ENCODE measurements at places on chromosomes 2 and 18.

- no peak for DNase-seq
Measured at GRCh38 chr18:47953471-47953931, 23.0 kb upstream of the SMAD2 start.

GRCh38 chr2:145197944-145198343 is 678.0 kb upstream of the ZEB2 start:
- no peak for DNase-seq

GRCh38 chr2:234714711-234715110 is 217.8 kb upstream of the ARL4C start:
- no peak for DNase-seq

DNA sequence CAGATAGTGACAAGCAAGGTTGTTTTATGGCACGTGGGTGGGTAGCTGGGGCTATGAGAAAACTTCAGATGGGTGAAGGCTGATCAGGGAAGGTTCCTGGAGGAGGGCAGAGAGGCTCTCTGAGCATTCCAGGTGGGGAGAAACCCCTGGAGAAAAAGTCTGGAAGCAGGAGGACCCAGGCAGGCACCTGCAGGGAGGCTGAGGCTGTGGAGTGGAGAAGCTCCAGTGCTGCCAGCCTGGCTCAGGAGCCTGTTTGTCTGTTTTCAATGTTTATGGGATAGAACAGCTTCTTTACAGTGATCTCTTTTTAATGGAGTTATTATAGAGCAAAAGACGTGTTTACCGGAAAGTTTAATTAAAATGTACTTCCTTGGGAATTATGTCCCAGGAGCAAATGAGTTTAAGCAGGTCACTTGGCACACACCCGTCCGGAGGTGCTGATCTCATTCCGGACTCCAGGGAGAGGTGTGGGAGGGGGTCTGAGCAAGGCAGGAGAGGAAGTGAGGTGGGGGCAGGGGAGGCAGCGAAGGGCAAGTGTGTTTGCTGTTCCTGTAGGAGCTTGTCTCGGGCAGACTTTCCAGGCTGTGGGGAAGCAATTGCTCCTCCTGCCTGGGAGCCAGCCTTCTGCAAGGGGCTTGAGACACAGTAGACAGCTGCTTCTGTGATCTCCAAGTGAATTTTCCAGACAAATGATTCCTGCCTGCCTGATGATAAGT is 239.5 kb downstream of the MYCN start:
- DNase-seq, result no peak

- DNase-seq, result no peak
Measured at GRCh38 chr2:217749008-217749407, 253.8 kb downstream of the TNS1 start.

DNA sequence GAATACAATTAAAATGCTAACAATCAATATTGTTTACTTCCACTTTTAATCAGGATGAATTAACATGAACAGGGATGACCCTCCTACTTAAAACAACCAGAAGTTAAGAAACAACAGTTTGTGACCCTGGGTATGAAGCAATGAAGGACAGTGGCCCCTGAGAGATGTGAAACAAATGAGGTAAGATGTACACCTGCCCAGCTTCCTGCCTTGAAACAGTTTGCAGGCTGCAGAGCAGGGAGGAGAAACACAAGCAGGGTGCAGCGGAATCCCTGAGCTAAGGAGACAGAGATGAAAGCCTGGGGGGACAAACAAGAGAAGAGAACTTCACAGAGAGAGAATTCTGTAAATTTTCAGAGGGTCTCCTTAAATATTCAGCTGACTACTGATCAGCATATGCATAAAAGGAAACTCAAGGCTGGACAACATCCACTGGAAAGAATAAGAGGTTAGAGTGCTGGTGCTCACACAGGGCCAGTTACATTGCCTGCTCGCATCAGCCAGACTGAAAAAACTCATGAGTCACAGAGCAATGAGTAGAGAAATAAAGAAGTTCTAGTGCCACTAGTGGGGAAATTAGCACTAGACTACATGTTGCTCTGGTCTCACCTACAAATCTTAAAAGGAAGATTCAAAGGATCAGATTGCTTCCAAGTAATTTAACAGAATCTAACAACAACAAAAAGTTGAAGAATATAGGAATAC is 106.4 kb downstream of the PID1 start:
- DNase-seq, result no peak

DNA sequence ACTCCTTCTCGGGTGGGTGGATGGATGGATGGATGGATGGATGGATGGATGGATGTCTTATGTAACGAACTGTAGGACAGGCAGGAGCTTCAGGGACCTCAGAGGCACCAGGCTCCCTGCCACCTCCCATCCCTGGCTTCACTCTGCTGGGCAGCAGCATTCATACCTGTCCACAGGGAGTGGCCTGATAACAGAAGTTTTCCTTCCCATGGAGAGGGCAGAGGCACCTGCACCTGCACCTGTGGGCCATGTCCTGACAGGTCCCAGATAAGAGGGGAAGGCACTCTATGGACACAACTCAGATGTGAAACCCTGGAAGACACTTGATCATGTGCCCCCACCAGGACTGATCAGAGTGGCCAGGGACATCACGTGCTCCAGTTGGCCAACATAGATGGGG is 142.3 kb downstream of the GBX2 start:
- DNase-seq, result no peak

GRCh38 chr2:226978300-226978699 is 142.4 kb downstream of the RHBDD1 start:
- no peak for DNase-seq

DNA sequence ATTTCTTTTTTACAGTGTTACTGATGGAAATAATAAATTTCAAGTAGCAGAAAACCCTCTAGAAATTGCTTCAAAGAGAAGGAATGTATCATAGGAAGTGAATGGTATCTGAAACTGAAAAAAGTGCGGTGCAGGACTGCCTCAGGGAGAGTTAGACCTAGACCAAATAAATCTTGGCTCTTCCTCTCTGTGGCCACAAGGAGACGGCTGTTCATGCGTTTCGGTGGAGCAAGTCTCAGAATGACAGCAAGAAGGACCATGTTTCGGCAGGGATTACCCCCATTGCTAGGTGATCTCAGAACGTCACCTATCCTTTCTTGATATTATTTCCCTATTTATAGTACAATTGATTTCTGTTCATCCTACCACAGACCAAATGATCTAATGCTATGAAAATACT is 522.3 kb downstream of the SOX11 start:
- no peak for DNase-seq

DNA sequence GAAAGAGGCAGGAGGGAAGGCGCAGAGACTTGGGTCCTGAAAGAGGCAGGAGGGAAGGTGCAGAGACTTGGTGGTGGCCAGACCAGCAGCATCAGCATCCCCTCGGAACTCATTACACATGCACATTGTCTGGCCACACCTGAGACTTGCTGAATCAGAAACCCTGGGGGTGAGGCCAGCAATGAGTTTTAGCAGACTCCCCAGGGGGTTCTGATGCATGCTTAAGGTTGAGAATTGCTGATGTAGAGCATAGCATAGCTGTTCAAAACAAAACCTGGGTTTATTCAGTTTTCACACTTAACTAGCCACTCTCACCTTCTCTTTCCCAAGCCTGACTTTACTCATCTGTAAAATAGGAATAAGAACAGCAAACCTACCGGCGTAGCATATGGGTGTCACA is 122.9 kb downstream of the MRO start:
- DNase-seq, result no peak

DNA sequence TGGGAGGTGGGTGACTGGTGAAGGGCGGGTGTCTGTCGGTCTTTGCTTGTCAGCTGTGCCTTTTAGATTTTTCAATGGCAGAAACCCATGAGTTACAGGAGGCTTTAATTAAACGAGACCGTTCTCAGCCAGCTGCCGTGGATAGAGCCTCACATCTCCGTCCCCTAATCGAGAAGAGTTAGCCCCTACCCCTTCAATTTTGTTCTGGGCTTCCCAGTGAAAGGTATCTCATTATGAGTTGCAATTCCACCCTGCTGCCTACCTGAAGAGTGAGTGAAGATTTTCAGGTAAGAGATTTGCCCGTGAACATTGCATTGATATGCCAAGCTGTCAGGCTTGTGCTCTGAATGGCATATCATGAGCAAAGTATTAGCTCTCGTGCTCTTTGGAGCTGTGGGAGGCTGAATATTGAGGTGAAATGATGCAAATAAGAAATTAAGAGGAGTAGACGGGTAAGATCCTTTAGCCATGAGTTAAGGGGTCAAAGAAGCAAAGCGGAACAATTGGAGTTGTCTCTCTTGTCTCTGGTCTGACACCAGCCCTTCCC is 118.7 kb upstream of the MSTN start:
- no peak for DNase-seq

DNA sequence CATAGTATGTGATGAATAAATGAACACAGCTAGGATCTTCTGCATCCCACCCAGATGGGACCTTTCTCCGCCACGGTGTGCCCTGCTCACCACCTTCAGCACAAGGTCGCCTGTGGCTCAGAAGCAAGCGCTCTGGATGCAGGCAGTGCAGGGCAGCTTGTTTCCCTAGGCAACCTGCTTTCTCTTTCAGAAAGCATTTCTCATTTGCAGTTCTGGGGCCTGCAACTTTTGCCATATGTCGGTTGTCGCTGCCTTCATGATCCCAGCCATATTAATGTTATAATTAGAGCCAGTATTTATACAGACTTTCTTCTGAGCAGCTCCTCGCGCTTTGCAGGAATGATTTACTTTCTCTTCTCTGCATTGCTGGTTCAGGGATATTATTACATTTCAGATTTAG is 692.8 kb downstream of the RNF144A start:
- DNase-seq, result no peak

DNA sequence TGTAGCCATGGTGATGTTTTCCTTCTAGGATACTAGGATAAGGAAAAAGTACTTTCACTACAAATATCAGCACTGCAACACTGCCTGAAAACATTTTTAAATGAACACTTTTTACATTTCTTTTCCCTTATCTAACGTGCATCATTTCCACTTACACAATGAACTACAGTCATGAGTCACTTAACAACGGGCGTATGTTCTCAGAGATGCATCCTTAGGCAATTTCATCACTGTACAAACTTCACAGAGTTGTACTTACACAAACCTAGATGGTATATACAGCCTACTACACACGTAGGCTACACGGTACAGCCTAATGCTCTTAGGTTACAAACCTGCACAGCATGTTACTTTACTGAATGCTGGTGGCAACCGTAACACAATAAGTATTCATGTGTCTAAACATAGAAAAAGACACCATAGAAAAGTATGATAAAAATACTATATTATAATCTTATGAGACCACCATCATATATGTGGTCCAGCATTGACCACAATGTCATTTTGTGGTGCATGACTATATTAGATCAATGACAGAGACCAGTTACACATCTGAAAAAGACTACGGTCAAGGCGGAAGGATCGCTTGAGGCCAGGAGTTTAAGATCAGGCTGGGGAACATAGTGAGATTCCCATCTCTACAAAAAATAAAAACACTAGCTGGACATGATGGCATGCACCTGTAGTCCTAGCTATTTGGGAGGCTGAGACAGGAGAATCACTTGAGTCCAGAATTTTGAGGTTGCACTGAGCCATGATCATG is 39.8 kb downstream of the WDR33 start:
- DNase-seq, result no peak

DNA sequence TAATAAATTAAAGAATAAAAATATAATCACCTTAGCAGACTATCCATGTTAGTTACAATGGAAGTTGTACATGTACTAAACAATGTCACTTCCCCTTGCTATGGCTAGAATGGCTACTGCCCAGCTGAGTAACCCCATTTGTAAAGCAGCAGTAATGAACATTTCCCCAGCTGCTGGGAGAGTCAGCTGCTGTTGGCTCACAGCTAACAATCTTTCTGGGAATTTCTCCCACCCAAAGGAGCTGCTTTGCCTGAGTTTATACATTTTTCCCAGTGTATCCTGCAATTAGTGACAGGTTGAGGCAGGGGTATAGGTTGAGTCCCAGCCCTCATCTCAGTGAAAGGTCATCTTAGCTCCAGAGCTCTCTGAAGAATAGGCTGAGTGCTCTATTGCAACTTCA is 665.6 kb upstream of the KLHL29 start:
- no peak for DNase-seq
